ENCODE measurements at places on chromosomes 13 and 19. TPM values are rescaled to one million over a fixed set of nuclear protein-coding genes. Genes with fewer than 3 reads are reported as not detected.

The MBD3L2B gene
- not detected for total RNA-seq

- DNase-seq = no peak
Observed at GRCh38 chr13:49561062-49561410, 24.3 kb downstream of the RCBTB1 start.

GRCh38 chr13:75704927-75705288 lies 68.8 kb downstream of the LMO7 start:
- DNase-seq = peak; percentile 75

- no peak for DNase-seq
Observed at GRCh38 chr13:77430377-77430951, 103.6 kb upstream of the MYCBP2 start.

DNA sequence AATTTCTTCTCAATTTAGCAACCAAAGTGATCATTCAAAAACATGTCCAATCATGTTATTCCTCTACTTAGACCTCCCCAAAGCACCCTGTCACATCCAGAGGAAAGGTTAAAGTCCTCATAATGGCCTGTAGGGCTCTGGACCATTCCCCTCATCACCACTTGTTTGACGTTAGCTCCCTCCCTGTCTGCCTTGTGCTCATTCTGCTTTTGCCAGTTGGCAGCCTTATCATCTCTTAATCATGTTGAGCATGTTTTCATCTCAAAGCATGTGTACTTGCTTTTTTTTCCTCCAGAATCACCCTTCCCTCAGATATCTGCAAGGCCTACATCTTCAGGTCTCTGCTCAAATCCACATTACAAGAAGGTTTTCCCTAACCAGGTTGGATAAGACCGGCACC lies 25.9 kb downstream of the UBAC2 start:
- DNase-seq = no peak

The CRTC1 gene
- total RNA-seq = 4.1 TPM

All from suprapubic skin (tissue), 4 donors.